ENCODE measurements at places on chromosomes 4 and X.

DNA sequence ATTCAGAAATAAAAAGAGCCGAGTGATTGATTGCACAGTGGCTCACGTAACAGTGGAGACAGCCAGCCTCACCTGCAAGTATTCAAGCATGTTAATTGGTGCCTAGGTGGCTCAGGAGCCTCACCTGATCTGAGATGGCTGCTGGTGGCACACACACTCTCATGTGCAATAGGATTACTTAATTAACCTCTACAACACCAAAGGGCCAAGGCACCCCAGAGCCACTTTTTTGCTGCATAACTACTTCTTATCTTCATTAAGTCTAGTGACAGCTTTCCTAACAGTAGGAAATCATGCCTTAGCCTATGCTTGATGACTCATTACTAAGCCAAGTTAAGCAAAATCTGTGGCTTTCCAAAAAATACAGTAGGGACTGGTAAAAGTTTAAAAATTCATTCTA, 117.3 kb upstream of the NOCT start:
- peak; percentile 77 for DNase-seq

GRCh38 chrX:5324546-5324945, 904.1 kb downstream of the NLGN4X start:
- DNase-seq: no peak

- DNase-seq: no peak
Measured at GRCh38 chrX:63281465-63281864, 69.7 kb downstream of the SPIN4 start.

DNA sequence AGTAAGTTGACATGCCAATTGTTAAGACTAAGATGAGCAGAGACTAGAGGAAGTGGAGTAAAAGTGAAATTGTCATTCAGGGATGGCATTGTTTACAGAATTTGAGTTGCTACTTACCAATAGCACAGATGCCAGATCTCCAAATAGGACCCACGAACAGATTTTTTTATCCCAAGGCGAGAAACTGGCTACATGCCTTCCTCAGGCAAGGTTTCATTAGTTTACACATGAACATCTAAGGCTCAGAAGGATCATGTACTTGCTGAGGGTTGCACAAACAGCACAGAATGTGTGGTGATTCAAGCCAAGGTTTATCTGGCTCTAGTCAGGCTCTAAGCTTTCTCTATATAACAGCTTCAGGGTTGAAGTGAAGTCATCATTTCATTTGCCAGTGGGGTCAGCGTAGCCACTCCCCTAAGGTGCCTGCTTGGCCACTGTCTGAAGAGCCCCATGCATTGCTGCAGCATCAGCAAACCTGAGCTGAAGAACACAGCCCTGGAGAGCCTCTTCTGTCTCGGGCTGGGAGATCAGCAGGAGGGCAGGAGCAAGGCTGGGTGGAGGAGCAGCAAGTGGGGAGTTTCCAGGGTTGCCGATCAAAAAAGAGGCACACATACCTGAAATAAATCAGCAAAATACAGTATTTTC, 193.0 kb upstream of the LCORL start:
- DNase-seq: peak; percentile 7

GRCh38 chrX:133390676-133391075, 24.6 kb downstream of the GPC4 start:
- no peak for DNase-seq

- DNase-seq: peak; percentile 27
Measured at GRCh38 chr4:46844325-46844917, 64.6 kb downstream of the COX7B2 start.

DNA sequence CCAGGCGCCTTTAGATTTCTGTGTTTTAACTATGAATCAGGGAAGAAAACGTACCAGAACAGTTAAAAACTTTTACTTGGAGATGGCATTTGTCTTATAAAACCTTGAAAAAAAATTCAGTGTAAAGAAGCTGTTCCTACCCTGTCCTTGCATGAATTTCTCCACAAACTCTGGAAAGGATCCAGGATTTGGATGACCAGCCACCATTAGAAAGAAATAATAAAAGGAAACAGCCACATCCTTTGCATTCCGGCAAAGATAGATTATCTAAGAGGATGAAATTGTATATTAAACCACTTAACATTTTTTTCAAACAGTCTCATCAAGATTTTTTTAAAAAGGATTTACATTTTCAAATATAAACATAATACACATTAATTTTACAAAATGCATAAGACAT, 10.6 kb downstream of the SULT1E1 start:
- DNase-seq: no peak
